ENCODE measurements at places on chromosomes 5 and 9.

DNA sequence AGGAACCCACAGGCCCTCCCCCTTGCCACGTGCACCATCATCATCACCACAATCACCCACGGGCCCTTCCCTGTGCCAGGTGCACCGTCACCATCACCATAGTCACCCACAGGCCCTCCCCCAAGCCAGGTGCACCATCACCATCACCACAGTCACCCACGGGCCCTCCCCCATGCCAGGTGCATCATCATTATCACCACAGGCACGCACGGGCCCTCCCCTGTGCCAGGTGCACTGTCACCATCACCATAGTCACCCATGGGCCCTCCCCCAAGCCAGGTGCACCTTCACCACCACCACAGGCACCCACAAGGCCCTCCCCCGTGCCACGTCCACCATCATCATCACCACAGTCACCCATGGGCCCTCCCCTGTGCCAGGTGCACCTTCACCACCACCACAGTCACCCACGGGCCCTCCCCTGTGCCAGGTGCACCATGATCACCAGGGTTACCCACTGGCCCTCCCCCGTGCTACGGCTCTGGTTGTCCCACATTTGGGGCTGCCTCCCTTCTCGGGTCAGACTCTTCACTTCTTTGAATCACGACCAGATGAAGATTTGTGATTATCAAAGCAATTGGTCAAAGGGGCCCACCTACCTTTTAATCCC is 69.1 kb upstream of the OLFM1 start:
- no peak for DNase-seq

DNA sequence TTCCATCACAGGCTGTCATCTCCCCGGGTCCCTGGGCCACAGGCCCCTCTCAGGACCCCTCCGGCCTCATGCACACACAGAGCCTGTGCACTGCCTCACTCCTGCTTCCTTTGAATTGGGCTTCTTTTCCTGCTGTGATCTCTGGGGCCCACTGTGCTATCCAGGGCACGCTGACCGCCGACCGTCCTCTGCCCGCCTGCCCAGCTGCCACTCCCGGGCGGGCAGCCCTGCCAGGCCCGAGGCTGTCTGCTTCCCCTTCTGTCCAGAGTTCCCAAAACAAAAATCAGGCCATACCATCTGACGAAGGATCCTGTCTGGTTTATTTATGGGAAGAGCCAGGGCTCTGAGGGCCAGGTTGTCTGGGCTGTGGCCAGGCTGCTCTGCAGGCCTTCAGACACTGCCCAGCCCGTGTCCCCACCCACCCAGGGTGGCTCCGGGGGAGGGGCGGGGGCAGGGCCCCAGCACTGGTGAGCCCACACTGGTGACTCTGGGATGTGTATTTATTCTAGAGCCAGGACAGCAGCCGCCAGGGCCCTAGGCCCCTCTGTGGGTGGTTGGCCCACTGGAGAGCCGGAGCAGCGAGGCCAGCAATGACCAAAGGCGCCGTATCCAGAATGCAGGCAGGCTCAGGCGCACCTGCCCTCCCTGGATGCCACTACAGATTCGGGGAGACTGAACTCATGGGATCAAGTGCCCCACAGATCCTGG is 57.0 kb downstream of the ADAMTS2 start:
- DNase-seq, result no peak

GRCh38 chr5:15932066-15932465 is 247.5 kb downstream of the MARCHF11 start:
- DNase-seq, result no peak

DNA sequence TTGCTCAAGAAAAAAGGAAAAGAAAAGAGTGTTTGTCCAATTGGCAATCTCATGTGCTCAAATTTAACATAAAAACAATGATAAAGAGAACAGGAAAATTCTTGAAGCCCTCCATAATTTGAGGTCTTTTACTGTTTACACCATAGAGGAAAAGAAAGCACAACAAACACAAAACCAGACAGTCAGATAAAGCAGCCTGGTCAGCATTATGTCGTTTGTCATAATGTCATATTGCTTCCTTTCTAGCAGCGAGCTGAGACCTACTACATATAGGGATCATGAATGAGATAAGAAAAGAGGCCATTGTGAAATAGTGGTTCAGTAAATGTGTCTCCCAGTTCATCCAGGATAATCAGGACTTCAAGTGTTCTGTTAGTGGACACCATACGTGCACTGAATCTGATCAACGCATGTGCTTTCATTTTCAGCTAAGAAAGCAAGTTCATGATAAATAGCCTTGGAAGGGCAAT is 64.7 kb upstream of the SELENOP start:
- DNase-seq, result no peak

DNA sequence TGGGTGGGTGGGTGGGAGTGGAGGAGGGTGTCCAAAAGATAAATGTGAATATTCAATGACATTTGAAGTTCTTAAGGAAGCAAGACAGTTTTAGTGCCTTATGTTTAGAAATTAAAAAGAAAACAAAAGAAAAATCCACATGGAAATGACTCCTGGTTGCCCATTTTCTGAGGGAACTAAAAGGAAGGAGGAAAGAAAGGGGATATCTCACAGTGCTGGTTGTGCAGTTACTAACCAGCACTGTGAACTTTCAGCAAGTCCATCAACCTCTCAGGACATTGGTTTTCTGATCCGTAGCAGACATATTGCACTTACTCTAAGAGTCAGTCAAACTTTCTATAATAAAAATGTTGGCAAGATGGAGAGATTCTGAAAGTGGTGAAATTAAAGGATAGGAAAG is 431.0 kb upstream of the CLINT1 start:
- no peak for DNase-seq

GRCh38 chr5:169168280-169168679 is 132.7 kb downstream of the SLIT3 start:
- no peak for DNase-seq

- no peak for DNase-seq
Observed at GRCh38 chr5:149466457-149466972, 84.7 kb downstream of the CSNK1A1 start.

DNA sequence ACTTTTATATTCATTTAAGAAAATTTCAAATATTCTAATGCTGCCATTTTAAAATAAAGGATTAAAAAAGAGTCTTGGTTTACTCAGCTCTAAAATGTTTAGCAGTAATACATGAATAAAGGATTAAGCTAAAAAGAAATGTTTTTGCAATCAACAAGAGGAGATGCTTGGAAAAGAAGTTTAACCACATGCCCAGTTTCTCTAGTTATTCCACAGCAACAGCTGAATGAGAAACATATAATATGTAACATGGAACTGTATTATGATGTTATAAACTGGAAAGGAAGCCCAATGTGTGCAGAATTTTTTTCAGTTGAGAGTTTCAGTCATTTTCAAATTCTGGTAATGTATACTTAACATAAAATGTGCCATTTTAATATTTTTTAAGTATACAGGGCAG is 76.5 kb upstream of the ALDH1A1 start:
- DNase-seq, result no peak

DNA sequence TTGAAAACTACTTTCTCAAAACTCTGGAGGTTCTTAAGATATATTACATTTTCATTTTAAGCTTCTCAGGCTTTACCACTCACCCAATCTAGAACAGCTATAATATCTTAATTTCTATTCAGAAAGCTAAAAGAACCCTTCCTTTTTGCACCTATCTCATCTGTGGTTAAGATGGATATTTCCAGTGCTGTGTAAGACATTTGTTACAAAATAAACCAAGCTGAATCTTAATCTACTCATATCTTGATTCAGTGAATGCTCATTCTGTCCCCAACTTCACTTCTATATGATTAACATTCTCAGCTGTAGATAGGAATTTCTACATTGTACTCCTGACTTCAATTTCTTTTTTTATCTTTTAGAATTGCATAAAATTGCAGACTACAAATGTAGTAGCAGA is 15.0 kb downstream of the ABHD17B start:
- DNase-seq, result no peak

- DNase-seq, result no peak
Observed at GRCh38 chr9:80233906-80234305, 662.1 kb downstream of the TLE4 start.

DNA sequence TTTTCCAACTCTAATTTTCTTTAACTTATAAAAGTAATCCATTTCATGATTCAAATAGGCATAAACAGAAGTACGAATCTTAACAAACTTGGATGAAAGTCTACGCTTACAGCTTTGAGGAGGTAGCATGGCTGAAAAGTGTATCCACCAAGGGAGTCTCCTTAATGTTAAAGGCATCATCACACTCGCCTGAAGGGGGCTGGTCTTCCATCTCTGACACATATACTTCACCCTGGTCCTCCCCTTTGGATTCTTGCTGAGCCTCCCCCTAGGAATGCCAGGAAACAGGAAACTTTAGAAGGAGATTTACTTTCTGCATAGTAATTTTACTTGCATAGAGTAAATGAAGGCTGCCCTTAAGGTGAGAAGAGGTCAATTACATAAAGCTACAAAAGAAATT is 10.3 kb upstream of the NME5 start:
- no peak for DNase-seq

DNA sequence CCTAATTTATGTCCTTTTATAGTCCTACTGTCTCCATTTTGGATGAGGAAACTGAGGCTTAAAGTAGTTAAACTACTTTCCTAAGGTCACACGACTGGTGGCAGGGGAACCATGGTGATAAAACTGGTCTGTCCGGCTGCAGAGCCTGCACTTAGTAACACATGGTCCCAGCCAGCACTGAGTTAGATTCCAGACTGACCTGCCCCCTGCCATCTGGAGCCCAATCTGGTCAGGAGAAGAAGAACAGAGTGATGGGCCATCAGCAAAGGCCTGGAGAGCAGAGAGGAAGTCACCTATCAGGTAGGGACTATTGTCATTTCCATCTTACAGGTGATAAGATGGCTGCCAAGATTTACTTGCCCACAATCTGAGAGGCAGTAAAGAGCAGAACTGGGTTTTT is 86.6 kb upstream of the SLC25A48 start:
- DNase-seq, result no peak

DNA sequence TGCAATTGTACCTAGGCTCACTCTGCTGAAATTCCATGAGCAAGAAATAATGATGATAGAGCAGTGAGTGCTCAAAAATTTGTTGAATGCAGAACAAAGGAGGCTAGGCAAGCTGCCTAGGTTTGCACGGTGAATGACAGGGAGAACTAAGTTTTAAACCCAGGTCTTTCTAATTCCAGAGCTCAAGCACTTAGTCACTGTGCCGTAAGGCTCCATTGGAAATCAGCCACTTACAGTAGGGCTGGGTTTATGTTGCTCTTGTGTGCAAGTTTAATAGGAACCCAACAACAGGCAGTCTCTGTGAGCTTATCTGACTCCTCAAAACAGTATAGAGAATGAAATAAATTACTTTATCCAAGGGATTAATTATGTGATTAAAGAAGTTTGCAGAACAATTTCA is 147.0 kb downstream of the CSNK1G3 start:
- peak; percentile 18 for DNase-seq

DNA sequence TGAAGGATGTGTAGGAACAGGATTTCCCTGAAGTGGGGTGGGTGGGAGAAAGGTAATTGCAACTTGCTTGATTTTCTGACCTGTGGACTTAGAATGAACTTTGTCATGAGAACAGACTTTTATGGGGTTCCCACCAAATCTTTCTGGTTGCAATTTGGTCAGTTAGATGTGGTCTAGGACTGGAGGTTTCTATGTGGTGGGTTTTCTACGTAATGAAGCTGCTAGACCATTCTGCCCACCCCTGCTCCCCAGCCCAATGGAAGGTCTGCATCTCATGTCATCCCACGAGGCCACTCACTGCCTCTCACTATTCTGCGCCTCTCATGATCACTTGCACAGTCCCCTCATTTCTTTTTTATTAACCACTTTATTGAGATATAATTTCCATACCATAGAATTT is 37.9 kb upstream of the GZMA start:
- no peak for DNase-seq

GRCh38 chr5:170745481-170746071 is 37.9 kb upstream of the GABRP start:
- peak; percentile 52 for DNase-seq

GRCh38 chr9:80811656-80812055 is 877.7 kb downstream of the TLE1 start:
- no peak for DNase-seq

DNA sequence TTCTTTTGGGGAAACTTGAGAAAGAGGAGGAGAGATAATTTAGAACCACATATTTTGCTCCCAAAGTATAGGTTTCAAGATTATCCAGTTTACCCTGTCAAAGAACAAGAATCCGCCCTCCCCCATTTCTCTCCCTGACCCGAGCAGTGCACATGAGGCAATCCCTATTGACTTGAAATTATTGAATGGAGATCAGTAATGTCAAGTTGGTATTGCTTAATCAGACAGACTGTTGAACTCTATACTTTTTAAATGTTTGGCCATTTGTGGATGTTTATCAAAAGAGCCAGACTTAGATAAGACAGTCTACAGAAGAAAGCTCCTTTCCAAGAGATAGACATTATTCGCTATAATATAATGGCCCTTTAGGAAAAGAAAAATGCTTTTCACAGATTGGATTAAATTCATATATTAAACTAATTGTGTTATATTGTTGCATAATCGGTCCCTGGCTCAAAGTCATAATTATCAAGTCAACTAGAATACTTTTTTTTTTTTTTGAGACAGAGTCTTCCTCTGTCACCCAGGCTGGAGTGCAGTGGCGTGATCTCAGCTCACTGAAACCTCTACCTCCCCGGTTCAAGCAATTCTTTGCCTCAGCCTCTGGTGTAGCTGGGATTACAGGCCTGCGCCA is 5.3 kb downstream of the SLC25A25 start:
- DNase-seq, result no peak

- DNase-seq, result no peak
Observed at GRCh38 chr9:93614830-93615468, 38.6 kb downstream of the PHF2 start.

- no peak for DNase-seq
Observed at GRCh38 chr5:78157001-78157400, 137.5 kb downstream of the AP3B1 start.

- DNase-seq, result no peak
Observed at GRCh38 chr5:36841677-36842076, 34.9 kb upstream of the NIPBL start.

GRCh38 chr9:135990468-135991429 is 29.6 kb upstream of the UBAC1 start:
- DNase-seq, result no peak

- DNase-seq, result peak; percentile 40
Observed at GRCh38 chr5:78808380-78808779, 159.8 kb upstream of the LHFPL2 start.

DNA sequence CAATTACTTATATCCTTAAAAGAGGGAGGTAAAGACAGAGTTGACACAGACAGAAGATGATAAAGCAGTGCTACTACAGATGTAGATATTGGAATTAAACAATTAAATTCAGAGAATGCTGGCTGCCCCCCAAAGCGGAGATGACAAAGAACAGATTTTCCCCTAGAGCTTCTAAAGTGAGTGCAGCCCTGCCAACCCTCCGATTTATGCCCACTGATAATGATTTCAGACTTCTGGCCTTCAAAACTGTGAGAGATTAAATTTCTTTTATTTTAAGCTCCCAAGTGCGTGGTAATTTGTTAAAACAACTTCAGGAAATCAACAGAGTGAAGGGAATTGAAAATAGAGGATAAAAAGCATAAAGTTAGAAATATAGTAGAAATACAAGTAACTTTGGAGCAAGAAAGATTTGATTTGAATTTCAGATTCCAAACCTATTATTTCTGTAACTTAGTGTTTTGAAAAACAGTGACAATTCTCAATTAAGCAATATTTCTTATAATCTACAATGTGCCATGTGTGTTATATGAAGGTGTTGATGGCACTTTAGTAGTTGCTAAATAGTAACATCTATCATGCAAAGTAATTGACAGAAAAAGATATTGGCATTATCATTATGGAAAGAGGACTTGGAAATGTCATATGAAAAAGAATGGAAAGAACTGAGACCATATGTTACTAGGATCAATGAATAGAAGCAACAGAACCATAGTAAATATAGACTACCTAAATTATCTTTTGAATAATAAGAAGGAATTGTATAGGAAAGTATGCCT is 946.4 kb upstream of the PTPRD start:
- no peak for DNase-seq
